ENCODE measurements at places on chromosomes 3 and 15. TPM values are rescaled to one million over a fixed set of nuclear protein-coding genes. Genes with fewer than 3 reads are reported as not detected.

- peaks cover 3% of the 10 kb centered on the region for H3K36me3 ChIP-seq
- no peak for DNase-seq
- H3K27ac ChIP-seq, result no peak overlapping the region
- H3K4me1 ChIP-seq, result peaks cover 9% of the 10 kb centered on the region
Observed at GRCh38 chr3:53712817-53713388, 133.3 kb downstream of the CHDH start.

- no peaks in the 10 kb centered on the region for H3K36me3 ChIP-seq
- no peak overlapping the region for H3K4me3 ChIP-seq
- no peaks in the 10 kb centered on the region for H3K4me1 ChIP-seq
- DNase-seq, result no peak
- H3K27ac ChIP-seq, result no peak overlapping the region
- no peaks in the 10 kb centered on the region for H3K27me3 ChIP-seq
Observed at GRCh38 chr3:3260870-3261269, 81.4 kb upstream of the CRBN start.

DNA sequence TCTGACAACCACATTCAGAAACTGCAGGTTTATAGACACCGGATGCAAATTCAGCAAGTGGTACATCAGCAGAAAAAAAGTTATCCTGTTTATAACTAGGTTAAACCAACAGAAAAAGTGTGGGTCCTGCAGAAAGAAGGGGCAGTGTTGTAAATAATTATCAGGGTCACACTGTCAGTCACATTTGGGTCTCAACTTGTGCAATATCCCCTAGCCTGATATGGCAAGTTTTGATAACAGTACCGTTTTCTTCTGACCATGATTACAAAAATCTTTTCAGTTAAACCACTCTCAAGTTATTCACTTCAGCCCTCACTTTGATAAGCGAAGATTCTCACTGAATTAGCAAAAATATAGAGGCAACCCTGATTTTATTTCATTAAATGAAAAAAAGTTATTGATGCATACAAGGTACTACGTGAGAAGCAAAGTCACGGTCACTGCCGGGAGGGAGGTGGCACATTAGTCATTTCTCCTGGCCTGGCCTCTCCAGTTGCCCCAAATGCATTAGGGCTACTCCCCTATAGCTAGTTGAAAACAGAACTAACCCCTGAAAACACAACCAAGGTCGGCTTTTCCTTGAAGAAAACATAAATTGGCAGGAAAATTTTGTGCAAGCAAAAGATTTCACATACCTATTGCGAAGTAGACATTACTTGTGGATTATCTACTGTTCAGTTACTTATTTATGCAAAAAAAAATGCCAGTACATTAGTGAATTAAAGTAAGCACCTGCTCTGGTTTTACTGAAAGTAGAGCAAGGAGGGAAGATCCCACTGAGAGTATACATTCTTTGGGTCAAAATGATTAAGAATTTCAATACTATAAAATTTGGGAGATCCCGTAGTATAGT is 28.6 kb downstream of the IL5RA start:
- no peak for DNase-seq
- H3K4me3 ChIP-seq, result no peak overlapping the region
- no peaks in the 10 kb centered on the region for H3K27me3 ChIP-seq

DNA sequence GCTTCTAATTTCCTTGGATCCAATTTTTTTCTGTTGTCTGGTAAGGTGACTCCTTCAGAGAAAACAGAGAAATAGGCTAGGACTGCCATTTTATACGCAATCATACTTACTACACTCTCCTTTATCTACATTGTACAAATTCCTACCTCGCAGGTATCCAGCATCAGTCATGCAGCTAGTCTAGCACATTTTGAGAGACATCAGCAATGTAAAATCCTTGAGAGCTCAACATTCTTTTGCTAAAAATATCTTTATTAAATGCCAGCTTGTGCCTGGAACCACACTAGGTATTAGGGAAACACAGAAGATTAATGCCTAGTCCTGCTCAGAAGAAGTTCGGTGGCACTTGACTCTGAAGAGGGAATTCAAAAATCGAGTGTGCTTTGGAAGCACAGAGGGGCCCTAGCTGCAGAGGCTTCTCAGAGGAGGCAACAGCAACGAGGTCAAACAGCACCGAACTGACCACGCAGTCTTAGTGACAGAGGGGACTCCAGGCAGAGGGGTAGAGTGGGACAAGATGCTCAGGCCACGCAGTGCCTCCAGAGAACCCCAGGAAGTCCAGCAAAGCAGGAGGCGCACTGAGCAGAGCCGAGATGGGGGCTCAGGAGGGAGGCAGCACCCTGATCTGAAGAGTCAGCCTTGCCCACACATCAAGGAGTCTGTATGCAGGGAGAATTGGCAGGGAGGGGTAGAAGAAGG is 3.5 kb downstream of the FAM174B start:
- no peaks in the 10 kb centered on the region for H3K27me3 ChIP-seq
- no peak for DNase-seq
- H3K27ac ChIP-seq, result no peak overlapping the region

- H3K4me3 ChIP-seq, result no peak overlapping the region
- no peak for DNase-seq
- peaks cover 5% of the 10 kb centered on the region for H3K36me3 ChIP-seq
- no peak overlapping the region for H3K27ac ChIP-seq
- H3K4me1 ChIP-seq, result no peaks in the 10 kb centered on the region
- no peaks in the 10 kb centered on the region for H3K27me3 ChIP-seq
Observed at GRCh38 chr3:154195620-154196356, 74.6 kb downstream of the ARHGEF26 start.

GRCh38 chr3:89740881-89741177 is 633.4 kb downstream of the EPHA3 start:
- H3K27me3 ChIP-seq, result no peaks in the 10 kb centered on the region
- no peaks in the 10 kb centered on the region for H3K4me1 ChIP-seq
- no peak for DNase-seq
- H3K4me3 ChIP-seq, result no peak overlapping the region
- H3K36me3 ChIP-seq, result no peaks in the 10 kb centered on the region

DNA sequence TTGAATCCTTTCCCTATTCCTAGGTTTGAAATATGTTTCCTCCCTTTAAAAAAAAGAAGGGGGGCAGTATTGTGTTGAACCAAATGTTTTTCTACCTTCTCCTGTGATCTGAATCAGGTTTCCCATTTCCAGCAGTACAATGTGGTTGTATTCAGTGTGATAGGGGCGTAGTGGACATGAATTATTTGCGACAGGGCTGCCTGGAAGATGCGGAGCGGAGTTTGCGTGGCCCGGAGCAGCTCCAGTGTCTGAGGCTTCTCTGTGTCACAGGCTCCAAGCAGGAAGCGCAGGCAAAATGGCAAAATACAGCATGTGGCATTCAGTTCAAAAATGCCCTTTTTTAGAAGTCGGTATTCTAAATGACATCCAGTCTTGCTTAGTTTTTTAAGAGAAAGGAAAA is 154.4 kb downstream of the PGPEP1L start:
- peak overlapping the region; percentile 96 for H3K27ac ChIP-seq
- H3K36me3 ChIP-seq, result no peaks in the 10 kb centered on the region
- H3K27me3 ChIP-seq, result no peaks in the 10 kb centered on the region
- H3K4me1 ChIP-seq, result peaks cover 44% of the 10 kb centered on the region

The IQCF5 gene
- not detected for polyA plus RNA-seq

The SPRED1 gene
- 32.5 TPM for polyA plus RNA-seq

The IL20RB gene
- polyA plus RNA-seq, result 0.67 TPM
